ENCODE measurements at places on chromosomes 7 and 10.

DNA sequence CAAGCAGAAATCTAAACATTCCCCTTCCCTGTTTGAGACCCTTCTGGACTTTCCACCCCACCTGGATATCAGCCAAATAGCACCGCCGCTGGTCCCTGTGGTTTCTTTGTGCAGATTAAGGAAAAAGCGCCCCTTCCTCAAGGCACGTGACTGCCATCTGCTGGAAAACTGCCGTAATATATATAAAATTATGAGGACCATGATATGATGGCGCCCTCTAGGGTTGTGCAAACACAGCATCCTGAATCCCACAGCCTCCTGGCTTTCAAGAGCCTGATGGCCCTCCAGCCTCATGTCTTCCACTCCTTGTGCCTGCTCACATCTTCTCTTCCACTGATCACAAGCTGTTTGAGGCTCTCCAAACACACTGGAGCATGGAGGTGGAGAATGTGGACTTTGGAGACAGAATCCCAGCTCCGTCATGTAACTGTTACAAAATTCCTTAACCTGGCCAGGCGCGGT is 121.3 kb downstream of the MYL10 start:
- DNase-seq: no peak

- no peak for DNase-seq
Observed at GRCh38 chr10:21334891-21335696, 190.4 kb downstream of the SKIDA1 start.

- no peak for DNase-seq
Observed at GRCh38 chr7:88368686-88369085, 62.0 kb upstream of the STEAP4 start.

GRCh38 chr7:28669330-28669729 is 257.0 kb downstream of the CREB5 start:
- DNase-seq: no peak

- DNase-seq: no peak
Observed at GRCh38 chr10:57963546-57963945, 304.1 kb downstream of the IPMK start.

DNA sequence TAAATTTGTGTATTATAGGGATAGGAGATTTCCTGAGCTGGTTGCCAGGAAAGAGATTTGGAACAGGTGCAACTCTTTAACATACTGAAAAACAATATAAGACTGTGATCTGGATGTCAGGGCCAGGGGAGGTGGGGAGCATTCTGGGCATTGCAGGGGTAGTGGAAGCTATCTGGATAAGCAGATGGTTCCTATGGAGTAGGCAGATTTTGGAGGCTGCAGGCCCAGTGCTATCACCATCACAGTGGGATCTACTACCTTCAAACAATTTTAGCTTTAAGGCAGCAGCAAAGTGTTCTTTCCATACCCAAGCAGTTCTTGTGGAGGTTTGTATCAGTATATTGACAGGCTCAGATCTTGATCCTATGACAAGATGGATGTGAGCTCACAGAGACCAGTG is 71.1 kb downstream of the ADAM22 start:
- no peak for DNase-seq

DNA sequence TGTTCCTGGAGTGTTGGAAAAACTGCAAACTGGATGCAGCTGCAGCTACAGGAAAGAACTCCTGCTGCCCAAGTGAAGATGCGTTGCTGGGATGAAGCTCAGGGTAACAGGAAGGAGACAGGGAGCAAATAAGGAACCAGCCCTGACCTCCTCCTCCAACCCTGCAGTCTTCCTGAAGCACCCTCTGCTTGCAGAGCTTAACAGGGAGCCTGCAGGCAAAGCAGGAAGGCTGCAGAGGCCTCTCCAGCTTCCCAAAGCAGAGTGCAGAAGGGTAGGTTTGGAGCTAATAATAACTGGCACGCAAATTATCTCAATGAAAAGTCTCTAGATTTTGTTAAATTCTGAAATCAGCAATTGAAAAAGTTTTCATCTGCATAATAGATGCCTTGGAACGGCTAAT is 92.5 kb downstream of the SORCS1 start:
- DNase-seq: no peak

DNA sequence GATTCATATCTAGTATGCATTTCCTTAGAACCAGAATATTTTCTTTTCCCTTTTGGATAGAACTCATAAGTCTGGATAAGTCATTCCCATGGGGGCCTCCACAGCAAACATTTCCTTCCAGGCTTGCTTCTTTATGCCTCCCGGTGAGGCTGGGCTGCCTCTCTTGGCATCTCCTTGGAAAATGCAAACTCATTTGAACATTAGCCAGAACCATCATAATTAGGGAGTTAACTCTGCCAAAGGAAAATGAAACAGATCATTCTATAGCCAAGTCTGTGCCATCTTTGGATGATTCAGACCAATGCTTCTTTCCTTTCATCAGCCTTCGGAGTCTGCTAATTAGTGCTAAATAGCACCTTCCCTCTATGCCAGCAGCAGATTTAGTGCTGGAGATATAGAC is 81.1 kb downstream of the PLPP4 start:
- no peak for DNase-seq

DNA sequence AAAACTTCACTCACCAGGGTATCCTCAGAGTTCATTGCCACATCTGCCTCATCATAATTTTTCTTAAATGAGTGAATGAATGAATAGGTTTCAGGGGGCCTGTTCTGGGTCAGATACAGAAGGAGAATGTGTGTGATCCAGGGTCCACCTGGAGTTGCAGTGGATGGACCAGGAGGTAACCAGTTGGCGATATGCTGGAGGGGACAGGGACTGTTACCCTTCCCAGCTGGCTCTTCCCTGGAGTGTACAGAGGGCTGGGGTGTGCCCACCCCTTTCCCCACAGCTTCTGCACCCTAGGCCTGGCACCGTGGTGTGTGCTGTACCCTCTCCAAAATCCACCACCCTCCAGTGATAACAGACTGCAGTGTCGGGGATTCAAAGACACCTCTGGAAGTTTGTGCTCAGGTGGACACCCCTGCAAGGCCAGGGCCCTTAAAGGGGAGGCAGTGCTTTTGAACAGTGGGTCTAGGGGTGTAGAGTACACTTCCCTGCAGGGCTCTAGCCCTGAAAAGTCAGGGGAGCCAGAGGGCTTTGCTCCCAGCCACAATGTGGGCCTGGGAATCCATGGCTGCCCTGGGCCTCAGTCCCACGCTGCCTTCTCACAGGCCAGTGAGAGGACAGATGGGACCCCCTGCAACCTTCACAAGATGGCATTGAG is 134.4 kb upstream of the UNC5B start:
- no peak for DNase-seq

- no peak for DNase-seq
Observed at GRCh38 chr7:25122373-25122772, 2.7 kb downstream of the CYCS start.

DNA sequence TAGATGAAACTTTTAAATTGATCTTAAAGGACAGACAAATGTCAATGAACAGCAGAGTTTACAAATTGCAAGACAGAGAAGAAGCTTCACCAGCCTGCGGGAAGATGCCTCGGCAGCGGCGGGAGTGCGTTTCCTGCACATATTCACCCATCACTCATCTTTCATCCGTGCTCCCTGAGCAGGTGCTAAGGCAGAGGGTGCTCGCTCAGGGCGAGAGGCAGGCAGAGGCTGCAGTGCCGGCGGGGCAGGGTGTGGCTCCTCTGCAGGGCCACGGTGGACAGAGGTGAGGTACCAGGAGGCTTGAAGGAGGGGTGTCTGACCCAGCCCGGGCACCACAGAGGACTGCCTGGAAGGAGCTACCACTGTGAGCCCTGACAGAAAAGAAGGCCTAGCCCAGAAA is 155.2 kb upstream of the PPP2R2D start:
- DNase-seq: no peak

GRCh38 chr7:85737426-85737825 is 550.6 kb upstream of the SEMA3D start:
- no peak for DNase-seq

DNA sequence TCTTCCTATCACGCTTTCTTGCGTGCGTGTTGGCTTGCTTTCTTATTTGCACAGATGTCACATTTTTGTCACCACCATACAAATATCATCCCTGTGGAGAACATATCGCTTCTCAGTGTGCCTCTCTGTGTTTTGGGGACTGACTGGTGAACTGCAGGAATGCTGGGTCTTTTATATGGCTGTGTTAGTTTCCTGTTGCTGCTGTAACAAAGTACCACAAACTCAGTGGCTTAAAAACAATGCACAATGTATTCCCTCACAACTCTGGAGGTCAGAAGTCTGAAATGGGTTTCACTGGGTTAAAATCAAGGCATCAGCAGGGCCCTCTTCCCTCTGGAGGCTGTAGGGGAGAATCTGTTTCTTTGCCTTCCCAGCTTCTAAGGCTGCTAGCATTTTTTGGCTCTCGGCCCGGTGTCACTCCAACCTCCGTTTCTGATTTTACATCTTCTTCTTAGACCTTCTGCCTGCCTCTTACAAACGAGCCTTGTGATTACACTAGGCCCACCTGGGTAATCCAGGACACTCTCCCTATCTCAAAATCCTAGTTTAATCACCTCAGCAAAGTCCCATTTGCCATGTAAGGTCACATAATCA is 82.0 kb downstream of the LRMDA start:
- no peak for DNase-seq

- DNase-seq: no peak
Observed at GRCh38 chr7:88165697-88166096, 54.1 kb downstream of the SRI start.

- DNase-seq: no peak
Observed at GRCh38 chr7:139715194-139715815, 62.5 kb downstream of the HIPK2 start.

DNA sequence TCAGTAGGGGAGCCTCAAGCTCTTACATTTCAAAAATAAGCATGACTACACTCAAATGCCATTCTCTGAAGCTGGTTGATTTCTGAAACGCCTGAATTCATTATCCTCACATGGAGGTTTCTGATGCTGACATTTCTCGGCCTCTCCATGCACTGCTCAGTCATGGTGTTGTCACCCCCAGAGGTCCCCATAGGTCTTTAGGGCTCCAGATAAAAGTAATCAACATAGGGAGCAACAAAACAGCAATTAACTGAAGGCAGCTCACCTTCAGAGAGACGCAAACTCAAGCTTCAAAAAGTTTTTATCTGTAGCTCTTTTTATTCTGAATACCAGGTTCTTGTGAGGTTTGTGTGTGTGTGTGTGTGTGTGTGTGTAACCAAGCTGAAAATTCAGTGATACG is 223.2 kb upstream of the LRRN3 start:
- DNase-seq: no peak

- DNase-seq: no peak
Observed at GRCh38 chr10:20110125-20111100, 294.2 kb downstream of the PLXDC2 start.

DNA sequence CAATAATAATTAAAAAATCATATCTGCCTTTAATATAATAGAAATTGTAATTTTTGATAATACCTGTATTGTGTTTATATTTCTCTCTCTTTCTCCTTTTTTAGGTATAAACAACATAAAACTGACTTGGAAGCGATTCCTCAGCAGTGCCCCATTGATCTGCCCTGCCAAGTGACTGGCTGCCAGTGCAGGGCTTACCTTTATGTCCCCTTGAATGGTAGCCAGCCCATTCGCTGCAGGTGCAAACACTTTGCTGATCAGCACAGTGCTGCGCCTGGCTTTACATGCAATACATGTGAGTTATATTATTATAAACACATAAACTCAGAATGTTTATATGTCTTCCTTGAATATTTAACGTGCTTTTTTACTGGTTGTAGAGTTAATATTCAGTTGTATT is 9.2 kb downstream of the FAM221A start:
- DNase-seq: no peak

GRCh38 chr10:115818012-115818411 is 455.0 kb downstream of the GFRA1 start:
- no peak for DNase-seq

- no peak for DNase-seq
Observed at GRCh38 chr7:18515067-18515466, 19.5 kb downstream of the HDAC9 start.

DNA sequence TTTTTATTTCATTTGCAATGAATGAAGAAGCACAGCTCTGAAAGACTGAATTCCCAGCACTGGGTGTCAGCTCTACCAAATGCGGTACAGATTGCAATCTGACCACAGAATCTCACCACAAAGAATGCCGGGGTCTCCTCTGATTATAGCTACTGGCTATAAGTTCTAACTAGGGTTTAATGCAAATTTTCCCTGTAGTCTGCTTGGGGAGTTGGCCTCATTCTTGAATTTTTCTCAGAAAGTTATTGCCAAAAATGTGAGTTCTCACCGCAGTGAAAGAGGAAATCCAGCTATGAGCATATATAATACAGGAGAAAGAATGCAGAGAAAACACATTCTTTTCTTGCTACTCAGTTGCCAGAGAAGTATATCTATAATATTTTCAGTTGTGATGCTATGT is 1255.7 kb upstream of the LRRTM3 start:
- no peak for DNase-seq

GRCh38 chr10:29692121-29692539 is 57.4 kb upstream of the SVIL start:
- DNase-seq: no peak

GRCh38 chr7:94511718-94512117 is 2.1 kb downstream of the CASD1 start:
- DNase-seq: no peak

DNA sequence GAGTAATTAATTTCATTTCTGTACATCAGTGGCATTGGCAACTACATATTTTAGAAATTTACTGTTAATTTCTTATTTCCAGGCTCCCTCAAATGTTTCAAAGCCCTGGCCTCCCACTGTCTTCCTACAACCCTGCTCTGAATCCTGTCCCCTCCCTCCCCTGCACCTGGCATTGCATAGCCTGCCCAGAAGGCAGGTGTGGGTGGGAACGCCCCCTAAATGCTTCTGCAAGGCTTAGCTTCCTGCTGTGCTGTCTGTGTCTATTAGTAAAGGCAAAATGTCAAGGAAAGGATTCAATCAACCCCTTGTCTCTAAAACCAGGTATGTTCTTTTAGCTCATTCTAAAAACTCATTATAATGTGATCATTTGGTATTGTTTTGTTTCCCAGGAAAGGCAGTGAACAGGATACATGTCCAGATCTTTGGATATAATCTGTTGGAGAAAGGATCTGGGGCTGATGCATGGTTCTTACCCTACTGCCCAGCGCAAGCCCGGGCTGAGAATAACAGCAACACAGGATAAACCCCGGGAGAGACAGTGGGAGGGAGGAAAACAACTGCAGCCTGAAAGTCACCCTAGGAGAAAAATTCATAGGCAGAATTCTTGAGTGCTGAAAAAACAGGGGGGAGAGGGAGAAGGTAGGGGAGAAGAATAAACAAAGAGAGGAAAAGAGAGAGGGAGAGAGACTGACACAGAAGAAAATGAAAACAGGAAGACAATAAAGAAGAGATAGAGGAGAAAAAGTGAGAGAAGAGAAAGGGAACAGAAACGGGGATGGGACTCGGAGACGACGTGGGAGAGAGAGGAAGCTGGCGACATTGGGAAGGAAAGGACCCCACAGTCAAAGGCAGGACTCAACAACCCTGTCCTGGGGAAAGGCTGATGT is 589 bp downstream of the ZNF488 start:
- no peak for DNase-seq
